ENCODE measurements at places on chromosomes 2 and 18.

DNA sequence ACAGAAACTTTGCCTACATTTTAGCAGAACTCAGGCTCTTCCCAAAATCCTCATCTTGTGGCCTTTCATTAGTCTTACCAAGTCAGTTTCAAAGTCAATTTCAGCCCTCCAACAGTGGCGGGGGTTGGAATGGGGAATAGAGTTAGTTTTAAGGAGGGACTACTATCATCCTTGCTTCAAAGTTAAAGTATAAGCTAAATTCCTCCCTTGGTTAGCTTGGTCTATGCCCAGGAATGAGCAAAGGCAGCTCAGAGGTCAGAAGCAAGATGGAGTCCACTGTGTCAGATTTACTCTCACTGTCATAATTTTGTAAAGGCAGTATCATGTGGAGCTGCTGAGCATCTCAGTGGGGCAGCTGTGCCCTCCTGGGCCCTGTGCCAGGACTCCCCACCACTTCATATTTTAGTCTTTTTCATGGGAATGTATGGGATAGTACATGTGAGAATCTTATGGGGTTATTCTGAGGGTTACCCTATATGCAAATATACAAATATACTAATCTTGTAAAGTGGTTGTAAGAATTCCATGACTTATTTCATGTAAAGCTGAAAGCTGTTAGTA is 145.2 kb upstream of the MMADHC start:
- DNase-seq = no peak

DNA sequence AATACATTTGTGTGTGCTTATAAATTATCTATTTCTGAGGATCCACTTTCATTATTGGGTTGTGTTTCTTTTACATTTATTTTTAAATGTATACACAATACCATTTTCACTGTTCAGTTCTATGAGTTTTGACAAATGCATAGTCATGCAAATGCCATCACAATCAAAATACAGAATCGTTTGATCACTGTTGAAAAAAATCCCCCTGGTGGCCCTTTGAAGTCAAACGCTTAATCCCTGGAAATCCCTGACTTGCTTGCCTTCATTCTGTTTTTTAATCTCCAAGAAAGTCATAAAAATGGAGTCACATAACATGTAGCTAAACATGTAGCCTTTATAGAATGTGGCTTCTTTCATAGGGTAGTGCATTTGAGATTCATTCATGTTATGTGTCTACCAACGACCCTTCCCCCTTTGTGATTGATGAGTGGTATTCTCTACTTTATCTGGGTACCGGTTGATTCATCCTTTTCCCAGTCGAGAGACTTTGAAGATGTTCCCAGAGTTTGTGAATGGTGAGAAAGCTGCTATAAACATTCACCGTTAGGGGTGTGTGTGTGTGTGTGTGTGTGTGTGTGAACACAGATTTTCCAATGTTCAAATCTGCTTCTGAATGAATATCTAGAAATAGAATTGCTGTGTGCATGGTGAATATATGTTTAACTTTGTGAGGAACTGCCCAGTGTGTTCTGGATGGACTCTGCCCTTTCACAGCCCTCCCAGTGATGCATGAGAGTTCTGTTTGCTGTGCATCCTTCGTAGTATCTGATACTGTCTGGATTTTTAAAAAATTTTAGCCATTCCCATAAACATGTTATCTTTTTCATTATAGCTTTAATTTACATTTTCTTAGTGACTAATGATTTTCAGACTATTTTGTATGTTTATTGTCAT is 173.6 kb downstream of the GALR1 start:
- peak; percentile 2 for DNase-seq

DNA sequence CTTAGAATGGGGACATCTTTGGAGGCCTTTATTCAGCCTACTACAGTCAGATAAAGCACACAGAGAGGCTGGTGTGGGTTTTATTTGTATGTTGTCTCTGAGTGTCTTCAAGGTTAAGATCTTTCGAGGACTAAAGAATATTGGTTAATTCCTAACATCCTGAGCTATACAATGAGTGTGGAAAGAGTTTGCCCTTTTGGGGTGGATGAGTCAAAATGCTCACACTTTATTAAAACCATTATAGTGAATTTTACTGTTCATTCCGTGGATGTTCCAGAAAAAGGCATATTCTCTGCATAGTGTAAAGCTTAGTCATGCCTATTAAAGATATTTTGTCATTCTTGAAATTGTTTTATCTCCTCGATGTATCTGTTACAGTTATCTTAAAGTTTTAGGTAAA is 29.1 kb upstream of the SLC38A11 start:
- DNase-seq = peak; percentile 75

GRCh38 chr2:98547092-98547790 is 61.1 kb downstream of the COA5 start:
- no peak for DNase-seq

DNA sequence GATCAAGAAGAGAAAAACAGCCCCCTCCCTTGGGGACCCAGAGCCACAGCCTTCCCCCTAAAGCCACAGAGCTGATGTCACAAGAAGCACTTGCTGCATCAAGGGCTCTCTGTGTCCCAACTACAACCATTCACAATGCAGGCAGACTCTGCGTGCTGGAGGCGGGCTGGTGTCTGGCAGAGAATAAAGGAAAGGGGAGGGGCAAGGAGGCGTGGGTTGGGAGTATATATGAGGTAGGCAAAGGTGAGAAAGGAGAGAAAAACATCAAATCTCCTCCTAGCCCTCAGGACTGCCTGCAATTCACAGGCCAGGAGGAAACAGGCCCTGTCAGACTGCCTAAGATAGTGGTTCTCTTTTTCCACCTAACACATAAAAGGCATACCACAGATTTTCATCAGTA is 48.8 kb upstream of the IHH start:
- no peak for DNase-seq

DNA sequence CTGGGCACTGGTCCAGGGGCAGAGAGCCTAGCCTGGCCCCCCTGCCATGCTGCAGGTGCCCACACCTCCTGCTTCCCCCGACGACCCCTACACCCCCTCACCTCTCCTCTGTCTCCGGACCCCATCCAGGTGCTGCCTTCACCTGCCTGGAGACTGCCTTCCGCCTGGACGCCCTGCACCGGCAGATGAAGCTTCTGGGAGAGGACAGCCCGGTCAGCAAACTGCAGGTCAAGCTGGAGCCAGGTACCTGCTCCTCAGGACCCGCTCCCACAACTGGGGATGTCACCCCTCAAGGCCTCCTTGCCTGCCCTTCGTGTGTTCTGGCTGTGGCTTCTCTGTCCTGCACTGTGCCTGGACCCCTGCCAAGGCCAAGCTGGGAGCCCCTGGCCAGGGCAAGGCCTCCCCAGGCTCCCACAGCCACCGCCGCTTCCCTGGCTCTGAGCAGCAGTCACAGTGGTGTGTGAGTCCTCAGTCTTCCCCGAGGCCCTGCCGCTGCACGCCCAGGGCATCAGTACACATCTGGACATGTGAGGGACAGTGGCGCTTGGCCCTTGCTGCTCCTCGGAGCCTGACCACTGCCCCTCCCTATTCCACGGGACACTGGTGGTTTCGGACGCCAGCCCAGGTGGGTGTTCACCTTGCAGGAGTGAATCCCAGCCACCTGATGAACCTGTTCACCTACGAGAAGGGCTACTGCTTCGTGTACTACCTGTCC is 6.3 kb downstream of the RNPEPL1 start:
- DNase-seq = no peak

GRCh38 chr2:234570476-234570875 is 73.6 kb upstream of the ARL4C start:
- no peak for DNase-seq

GRCh38 chr2:18671363-18671762 is 82.0 kb upstream of the NT5C1B start:
- peak; percentile 70 for DNase-seq

- DNase-seq = no peak
These were observed 39.2 kb downstream of the MYO7B start for GRCh38 chr2:127574656-127575055.

DNA sequence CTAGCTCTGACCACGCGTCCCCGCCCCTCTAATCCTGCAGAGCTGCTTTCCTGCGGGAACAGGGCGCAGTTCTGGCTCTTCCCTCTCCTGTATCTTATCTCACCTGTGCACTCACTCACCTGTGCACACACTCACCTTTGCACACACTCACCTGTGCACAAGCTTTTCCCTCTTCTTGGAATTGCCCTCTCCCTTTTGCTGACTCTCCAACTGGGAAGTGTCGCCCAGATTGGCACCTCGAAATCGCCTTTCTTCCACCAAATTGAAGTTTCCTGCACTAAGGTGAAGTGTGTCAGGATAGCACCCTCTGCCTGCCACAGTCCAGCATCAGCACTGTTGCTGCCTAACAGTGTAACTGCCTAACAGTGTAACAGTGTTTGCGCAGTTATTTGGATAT is 566 bp upstream of the CMPK2 start:
- DNase-seq = peak; percentile 3

- DNase-seq = no peak
These were observed 9.0 kb downstream of the VIT start for GRCh38 chr2:36705326-36706020.

DNA sequence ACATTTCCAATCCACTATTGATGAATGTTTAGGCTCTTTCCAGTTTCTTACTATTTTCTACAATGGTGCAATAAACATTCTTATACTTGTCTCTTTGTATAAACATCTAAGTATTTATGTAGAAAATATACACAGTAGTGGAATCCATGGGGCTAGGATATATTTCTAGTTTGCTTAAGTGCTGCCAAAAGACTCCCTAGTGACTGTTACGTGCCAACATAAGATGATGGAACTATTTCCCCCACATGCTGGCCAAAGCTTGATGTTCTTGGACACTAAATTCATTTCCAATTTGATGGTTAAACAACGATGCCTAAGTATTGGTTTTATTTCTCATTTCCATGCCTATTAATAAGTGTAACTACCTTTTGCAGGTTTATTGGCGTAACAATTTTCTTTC is 378.4 kb upstream of the HNRNPA3 start:
- no peak for DNase-seq

- DNase-seq = no peak
These were observed 201.1 kb downstream of the VAPA start for GRCh38 chr18:10114717-10115463.

- DNase-seq = peak; percentile 42
These were observed 205.9 kb downstream of the BABAM2 start for GRCh38 chr2:28096421-28096820.

DNA sequence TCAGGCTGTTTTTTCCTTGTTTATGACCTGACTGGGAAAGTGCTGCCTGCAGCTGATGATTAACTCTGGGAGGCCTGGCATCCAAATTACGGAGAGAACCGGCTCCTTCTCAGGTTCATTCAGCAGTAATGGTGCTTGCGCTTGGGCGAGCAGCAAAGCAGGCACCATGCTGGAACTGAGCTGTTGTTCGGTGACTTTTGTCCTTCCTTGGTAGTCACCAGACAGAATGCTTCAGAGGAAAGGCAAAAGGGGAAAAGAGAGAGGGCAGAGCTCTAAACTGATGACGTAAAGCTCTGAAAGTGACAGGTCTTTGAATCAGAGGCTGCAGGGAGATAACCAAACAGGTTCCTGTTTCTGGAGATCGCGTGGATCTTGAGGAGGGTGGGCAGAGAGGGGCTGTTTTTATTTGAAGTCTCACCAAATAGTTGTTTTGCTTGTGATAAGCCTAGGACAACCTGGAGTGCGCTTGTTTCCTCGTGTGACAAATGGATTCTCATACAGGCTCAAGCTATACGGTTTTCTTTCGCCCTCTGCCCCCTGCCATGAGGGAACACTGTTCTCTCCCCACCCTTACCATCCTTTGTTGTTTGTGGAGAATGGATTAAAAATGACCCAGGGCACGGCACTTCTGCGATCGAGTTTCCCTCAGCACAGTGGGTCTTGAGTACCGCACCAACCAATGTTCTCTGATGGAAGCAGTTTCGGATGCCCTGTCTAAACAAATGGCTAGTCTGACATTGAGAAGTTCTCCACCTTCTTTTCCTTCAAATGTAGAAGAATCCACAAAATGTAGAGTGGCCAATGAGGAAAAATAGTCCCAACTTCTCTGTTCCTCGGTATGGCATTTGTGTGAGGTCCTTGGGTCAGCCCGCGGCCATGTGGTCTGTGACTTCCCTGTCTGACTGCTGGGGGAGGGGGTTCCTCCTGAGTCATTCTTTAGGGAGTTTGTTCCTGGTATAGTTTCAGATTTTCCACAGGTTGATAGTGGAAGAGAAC is 1.3 kb downstream of the RASGRP3 start:
- no peak for DNase-seq

DNA sequence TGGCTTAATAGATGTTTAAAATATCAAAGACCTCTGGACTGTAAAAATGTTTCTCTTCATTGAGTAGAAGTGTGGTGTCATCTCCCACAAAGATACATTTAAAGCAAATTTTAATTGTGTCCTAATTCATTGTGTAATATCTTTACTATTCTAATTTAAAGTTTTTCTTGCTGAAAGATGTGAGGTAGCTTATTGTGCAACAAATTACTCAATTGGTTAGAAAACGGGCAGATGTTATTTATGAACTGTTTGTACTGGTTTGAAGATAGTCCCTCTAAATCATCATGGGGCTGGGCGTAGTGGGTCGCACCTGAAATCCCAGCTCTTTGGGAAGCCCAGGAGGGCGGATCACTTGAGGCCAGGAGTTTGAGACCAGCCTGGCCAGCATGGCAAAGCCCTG is 65.3 kb downstream of the CYBRD1 start:
- DNase-seq = no peak

GRCh38 chr2:8575834-8576423 is 105.9 kb upstream of the ID2 start:
- no peak for DNase-seq

- DNase-seq = no peak
These were observed 117.0 kb downstream of the DOCK10 start for GRCh38 chr2:224925061-224925809.

Data from ELR (cell line).